ENCODE measurements at places on chromosomes 12 and 14. TPM values are rescaled to one million over a fixed set of nuclear protein-coding genes. Genes with fewer than 3 reads are reported as not detected.

DNA sequence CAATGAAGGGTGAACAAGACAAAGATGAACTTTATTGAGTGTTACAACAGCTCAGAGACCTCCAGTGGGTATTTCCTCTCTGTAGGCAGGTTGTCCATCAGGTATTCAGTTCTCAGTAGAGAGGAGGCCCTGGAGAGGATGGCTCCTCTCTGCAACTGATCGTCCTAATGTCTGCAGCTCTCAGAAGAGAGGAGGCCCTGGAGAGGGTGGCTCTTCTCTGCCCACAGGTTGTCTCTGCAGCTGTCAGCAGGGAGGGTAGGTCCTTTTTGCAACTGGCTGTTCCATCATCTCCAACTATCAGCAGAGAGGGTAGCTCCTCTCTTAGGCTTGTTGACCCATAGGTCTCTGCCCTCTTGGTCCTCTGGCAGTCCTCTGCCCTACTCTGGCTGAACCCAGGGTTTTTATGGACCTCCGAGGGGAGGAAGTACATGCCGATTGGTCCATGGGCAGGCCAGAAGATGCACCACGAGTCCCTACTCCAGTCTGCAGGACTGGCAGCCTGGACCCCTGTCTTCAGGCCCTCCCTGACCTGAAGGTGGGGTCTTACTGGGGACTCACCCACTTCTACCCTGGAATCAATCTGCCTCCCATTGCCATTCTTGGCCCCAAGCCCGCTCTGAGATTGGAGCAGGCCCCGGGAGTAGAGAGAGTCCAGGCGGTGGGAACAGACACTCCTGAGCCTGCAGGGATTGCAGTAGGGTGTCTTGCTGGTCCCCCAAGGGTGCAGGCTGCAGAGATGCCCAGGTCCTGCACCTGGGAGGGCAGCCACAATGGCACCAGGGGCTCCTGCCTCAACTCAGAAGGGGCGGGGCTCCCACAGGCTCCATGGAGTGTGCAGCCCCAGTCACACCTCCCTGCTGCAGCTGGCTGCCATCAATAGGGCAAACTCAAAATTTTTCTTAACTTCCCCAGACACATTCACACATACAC is 2.3 kb downstream of the TMEM116 start:
- DNase-seq = no peak

The KSR2 gene
- not detected for total RNA-seq

The GALNT16 gene
- total RNA-seq = 1.4 TPM

DNA sequence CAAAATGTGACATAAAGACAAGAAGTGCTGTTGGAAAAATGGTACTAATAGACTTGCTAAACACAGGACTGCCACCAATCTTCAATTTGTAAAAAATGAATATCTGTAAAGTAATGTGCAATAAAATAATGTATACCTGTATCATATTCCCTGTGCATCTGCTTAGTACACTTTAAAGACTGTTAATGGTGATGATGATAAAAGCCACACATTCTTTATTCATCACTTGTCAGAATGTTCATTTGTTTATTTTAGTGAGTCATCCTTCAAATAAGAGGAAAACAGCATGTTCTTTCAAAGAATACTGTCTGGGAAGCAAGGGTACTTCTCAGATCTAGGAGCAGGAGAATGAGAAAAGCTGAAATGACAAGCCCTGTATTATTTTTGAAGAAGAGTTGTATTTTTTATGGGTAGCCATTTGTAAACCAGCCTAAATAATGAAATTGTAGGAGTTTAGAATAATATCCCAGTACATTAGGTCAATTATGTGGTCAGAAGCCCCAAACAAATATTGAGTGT is 78.3 kb upstream of the PSMA6 start:
- DNase-seq = peak; percentile 52

GRCh38 chr14:44564908-44565307 is 57.8 kb upstream of the FSCB start:
- no peak for DNase-seq

The SLC5A8 gene
- total RNA-seq = not detected

The KCTD10 gene
- total RNA-seq = 97.0 TPM

The EXOC3L4 gene
- total RNA-seq = not detected

The RNASE7 gene
- total RNA-seq = not detected

The TCL1B gene
- total RNA-seq = not detected

The SLC25A47 gene
- not detected for total RNA-seq

- DNase-seq = peak; percentile 88
Observed at GRCh38 chr14:73467800-73468199, 9.5 kb upstream of the NUMB start.

The DPPA3 gene
- total RNA-seq = not detected

The KLRK1 gene
- total RNA-seq = not detected

The ZFHX2 gene
- total RNA-seq = not detected

- DNase-seq = no peak
Observed at GRCh38 chr12:14240873-14241220, 124.6 kb upstream of the ATF7IP start.

DNA sequence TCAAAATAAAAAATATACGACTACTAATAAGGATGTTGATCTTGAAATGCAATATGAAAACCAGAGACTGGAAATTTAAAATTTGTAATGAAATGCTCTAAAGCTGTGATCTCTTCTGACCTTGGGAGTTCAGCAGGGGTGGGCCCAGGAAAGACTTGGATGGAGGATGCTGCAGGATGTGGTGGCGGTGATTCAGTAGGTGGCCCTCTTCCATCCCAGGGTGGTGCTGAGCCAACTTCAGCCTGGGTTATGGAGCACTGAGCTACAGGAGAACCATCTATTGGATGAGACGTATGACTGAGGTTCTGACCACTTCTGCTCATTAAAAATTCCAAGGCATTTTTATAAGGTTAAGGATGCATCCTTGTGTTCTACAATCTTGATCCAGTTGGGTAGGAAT is 6.9 kb upstream of the PDE3A start:
- no peak for DNase-seq

The NXPH4 gene
- 5.7 TPM for total RNA-seq

- DNase-seq = no peak
Observed at GRCh38 chr14:32169191-32169590, 32.7 kb upstream of the RNU6-7 start.

The GPD1 gene
- 0.13 TPM for total RNA-seq

The IAPP gene
- total RNA-seq = not detected

GRCh38 chr12:121825041-121825523 is 21.3 kb downstream of the SETD1B start:
- no peak for DNase-seq

DNA sequence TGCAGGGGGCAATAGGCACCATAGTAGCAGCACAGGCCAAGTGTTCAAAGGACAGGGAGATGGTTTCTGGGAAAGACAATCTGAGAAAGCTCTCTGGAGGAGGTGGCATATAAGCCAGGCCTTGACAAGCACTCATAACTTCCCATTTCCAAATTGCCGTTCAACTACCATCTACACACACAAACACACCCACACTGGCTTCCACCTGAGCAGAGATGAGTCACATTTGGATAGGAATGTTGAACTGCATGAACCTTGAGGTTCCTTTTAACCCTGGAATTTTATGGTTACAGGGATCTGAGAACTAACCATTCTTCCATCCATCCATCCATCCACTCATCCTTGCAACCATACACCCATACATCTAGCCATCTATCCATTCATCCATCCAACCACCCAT is 86.6 kb downstream of the KSR2 start:
- no peak for DNase-seq

DNA sequence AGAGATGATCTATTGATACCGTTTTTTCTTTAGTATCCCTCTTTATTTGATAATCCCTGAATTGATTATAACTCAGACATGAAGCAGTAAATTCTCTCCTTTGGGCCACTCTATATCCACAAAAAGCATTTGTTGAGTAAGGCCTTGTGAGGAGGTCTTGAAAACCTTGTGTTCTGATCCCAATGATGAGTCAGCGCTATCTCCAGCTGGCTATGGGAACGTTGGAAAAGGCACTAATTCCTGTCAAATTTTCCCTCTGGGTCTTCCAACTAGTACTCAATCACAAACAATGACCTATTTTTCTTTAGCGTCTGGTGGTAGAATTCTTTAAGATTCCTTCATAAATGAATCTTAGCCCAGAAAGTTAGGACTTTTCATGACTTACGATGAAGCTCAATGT is 168.4 kb upstream of the LRIG3 start:
- DNase-seq = peak; percentile 62

- no peak for DNase-seq
Observed at GRCh38 chr12:91818227-91819131, 327.2 kb downstream of the BTG1 start.

- peak; percentile 61 for DNase-seq
Observed at GRCh38 chr12:26044007-26044394, 80.8 kb downstream of the BHLHE41 start.

- peak; percentile 26 for DNase-seq
Observed at GRCh38 chr12:70971001-70971794, 50.7 kb upstream of the PTPRR start.

DNA sequence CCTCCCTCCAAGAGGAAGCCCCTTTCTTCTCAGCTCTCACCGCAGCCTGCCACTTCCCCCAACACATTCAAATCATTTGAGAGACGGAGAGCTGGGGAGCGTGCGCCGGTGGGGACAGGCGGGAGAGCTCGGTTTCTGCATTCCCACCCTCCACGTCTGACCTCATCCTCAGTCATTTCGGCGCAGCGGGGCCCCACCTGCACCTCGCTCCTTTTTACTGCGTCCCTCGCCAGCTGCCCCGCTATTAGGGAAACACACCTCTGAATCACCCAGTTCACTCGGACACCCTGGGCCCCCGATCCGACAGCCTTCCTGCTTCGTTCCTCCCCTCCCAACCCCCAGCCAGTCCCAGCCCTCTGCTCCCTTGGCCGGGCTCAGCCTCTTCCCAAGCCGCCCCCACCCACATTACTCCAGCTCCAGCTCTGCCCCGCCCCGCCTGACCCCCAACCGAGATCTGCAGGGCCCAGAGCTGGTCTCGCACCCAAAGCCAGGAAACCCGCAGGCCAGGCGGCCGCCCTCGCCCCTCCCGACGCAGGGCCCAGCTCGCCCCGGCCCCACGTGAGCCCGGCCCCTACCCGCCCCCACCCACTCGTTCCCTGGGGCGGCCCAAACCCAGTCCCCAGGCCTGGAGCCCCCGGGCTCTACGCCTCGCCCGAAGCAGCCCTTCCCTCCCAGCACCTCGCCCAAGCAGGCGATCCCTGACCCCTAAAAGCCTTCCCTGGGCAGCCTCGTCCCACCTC is 783 bp downstream of the CORO1C start:
- peak; percentile 93 for DNase-seq

GRCh38 chr14:101070540-101071492 is 167.3 kb upstream of the RTL1 start:
- DNase-seq = no peak

DNA sequence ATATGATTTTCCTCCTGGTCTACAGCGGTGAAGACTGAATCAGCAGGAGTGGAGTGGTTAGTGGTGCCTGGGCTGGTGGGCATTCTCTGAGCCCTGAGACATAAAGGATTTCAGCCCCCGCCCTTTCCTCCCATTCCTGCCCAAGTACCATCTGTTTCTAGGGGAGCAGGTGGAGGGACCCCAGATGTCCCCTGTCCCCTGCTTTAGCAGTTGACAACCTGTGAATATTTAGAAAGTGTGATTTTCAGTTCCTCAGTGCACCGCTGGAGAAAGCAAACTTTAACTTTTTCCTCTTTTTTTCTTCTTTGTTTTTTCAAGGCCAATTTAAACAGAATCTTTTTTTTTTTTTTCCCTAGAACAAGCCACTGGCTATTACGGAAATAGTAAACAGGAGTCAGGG is 163.8 kb upstream of the MYL2 start:
- no peak for DNase-seq

The GLS2 gene
- not detected for total RNA-seq

GRCh38 chr12:92987362-92987761 is 58.3 kb upstream of the EEA1 start:
- peak; percentile 89 for DNase-seq

The EML1 gene
- total RNA-seq = 17.9 TPM

DNA sequence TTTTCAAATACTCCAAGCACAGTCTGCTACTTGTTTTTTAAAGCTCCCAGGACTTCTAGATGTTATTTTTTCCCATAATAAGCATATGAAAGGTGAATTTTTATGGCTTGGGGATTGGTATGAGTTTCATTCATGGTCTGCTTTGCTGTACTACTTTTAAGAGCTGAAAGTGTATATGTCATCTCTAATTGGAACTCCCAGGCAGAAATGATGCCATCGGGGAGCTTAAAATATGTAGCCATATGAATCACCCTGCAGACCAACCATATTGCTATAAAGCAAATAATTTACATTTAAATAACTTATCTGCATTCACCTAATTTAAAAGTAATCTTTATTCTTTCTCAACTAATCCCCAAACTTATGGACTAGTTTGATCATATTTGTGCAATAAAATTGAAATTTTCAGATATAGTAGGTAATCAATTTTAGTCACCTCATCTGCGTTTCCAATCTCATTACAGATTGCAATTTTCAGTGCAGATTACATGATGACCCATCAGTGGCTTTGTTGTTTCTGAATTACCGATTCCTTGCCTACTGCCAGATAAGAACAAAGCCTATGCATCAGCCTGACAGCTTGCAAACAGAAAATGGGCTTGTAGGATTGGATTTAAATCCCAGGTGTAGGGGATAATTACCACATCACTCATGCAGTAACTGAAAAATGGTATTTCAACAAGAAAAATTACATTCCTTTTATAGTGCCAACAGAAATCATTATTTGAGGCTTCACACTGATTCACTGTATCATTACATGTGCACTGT is 689.4 kb downstream of the NOVA1 start:
- DNase-seq = no peak

The HOXC10 gene
- total RNA-seq = not detected

- no peak for DNase-seq
Observed at GRCh38 chr14:95526483-95527386, 8.1 kb upstream of the GLRX5 start.

The OTX2 gene
- total RNA-seq = not detected

GRCh38 chr14:104510216-104510615 is 69.3 kb upstream of the C14orf180 start:
- DNase-seq = no peak

DNA sequence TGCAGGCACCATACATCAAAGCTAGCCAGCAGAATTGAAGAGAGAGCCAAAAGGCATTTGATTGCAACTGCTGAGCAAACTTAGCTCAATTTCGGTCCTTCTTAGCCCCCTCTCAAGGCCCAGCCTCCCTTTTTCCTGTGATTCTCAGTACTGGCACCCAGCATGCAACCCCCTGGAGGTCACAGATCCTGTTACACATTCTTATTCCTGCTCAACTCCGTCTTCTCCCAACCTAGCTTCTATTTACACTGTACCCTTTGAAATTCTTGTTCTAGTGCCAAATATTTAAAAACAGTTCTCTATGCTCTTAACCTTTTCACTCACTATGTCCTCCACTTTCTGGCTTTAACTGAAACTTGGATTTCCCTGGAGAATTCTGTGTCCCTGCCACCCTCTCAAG is 131.3 kb upstream of the CPSF6 start:
- DNase-seq = no peak
